ENCODE measurements at places on chromosomes 11 and 22.

DNA sequence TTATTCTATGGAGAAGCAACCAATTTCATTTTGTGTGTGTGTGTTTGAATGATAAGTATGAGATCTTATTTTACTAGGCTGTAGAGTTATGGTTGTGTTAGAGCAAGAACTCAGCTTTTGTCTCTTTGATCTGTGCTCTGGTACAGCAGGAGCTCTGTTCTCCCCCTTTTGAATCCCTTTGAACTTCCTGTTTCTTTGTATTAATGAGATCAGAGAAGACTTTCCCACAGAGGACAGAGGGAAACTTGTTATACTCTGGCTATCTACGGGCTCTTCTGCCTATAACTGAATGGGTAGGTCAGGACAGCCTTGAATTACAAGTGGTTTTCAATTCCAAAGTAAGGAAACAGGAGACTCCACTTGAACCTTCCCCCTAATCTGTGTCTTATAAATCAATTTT, 1015.0 kb upstream of the RAG2 start:
- DNase-seq: no peak

DNA sequence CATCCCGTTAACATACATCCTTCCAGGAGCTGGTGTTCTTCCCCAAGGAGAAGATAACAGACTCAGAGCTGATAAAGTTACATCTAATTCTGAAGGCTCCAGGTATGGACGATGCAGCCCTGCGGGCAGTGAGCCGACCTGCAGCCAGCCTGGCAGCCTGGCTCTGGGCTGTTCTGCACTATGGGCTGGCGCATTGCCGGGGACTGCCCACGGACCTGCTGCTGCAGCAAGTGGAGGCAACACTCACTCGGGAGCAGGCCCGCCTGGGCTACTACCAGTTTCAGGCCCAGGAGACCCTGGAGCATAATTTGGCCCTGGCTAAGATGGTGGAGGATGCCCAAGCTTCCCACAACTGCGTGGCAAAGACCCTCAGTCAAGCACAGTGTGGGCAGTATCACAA, 39.7 kb downstream of the RRP8 start:
- DNase-seq: no peak

DNA sequence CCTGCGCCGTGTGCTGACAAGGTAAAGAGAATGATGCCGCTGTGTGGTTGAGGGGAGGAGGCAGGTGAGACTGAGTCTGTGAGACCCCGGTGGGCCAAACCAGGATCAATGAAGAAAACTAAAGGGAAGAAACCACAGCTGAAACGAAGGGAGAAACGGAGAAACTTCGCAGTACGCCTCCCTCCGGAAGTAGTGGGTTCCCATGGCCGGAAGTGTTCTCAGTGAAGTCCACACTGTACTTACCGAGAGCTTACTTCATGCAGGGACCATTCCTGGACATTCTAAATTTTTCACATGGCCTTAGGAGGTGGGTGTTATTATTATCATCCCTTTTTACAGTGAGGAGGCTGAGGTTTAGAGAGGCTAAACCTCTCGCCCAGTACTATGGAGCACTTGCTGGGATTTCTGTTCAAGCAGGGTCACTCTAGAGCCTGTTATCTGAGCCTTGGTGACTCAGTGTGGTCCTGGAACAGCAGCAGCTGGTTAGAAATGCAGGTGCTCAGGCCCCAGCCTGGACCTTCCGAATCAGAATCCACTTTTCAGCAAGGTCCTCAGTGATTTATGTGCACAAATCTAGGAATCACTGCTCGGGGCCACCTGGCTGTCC, 17.9 kb downstream of the CD5 start:
- DNase-seq: no peak

GRCh38 chr22:49325531-49326395, 501.9 kb downstream of the BRD1 start:
- DNase-seq: no peak

- no peak for DNase-seq
These were observed 507.2 kb upstream of the LARGE1 start for GRCh38 chr22:34427436-34427835.

DNA sequence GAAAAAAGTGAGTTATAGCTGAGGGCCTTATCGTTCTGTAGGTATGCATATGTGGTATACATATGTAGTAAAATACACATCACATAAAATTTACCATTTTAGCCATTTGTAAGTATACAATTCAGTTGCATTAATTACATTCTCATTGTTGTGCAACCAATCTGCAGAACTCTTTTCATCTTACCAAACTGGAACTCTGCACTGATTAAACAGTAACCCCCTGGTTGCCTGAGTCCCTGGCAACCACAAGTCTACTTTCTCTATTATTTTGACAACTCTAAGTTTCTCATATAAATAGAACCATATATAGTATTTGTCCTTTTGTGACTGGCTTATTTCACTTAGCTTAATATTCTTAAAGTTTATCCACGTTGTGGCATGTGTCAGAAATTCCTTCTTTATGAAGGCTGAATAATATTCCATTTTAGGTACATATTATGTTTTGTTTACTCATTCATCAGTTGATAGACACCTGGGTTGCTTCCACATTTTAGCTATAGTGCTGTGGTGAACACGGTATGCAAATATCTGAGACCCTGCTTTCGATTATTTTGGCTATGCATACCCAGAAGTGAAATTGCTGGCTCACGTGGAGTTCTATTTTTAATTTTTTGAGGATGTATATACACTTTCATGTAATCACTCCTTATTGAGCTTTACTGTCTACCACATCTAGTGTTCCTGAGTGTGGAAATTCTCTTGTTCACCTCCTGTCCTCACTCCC, 1.6 kb upstream of the DDX10 start:
- DNase-seq: no peak

DNA sequence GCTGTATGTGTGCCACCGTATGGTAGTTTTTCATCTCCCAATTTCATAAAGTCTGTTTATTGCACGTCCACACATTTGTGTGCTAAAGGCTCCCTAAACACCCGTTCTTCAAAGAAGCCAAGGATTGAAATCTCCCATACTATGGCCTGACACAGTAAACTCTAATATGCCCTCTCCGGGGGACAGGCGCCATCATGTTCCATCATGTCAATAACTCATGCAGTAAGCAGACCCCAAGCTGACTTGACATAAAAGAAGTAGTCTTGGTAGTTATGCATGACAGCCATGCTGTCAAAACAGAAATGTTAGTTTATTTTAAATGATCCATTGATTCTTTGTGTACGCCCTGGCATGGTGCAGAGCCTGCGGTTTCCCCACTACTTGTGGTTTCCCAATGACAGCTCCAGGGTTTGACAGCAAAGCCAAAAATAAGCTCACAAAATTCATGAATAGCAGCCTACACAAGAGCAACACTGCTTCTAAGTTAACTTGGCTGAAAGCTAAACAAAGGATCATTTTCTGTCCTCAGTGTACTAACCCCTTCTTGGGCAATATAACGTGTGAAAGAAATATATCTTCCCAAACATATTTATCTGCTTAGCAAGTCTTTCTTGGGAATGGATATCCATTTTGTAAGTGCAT, 56.5 kb upstream of the CABP7 start:
- DNase-seq: no peak

- no peak for DNase-seq
These were observed 6.0 kb upstream of the MALAT1 start for GRCh38 chr11:65492637-65493366.

Data from T-helper 17 cell (primary cell).